T-helper 22 cell (primary cell): ENCODE measurements at places on chromosomes 6 and 20.

- DNase-seq = no peak
Measured at GRCh38 chr6:16326531-16326930, 88.1 kb downstream of the GMPR start.

DNA sequence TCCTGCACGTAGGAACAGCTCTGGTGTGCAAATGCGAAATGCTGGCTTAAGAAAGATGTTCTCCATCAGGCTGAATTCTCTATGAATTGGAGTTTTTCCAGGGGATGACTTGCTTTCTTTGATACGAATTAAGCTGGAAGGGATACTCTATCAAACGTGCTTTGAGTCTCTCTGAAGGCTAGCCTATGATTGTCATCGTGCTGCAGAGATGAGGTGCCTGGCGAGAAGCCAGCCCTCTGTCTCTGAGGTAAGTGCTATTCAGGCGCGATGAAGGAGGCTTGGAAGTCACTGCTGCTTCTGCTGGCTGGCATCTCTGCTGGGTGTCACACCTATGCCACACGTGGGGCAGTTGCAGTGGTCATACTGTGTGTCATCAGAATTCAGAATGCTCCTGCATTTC lies 223.7 kb downstream of the TAF4 start:
- no peak for DNase-seq

DNA sequence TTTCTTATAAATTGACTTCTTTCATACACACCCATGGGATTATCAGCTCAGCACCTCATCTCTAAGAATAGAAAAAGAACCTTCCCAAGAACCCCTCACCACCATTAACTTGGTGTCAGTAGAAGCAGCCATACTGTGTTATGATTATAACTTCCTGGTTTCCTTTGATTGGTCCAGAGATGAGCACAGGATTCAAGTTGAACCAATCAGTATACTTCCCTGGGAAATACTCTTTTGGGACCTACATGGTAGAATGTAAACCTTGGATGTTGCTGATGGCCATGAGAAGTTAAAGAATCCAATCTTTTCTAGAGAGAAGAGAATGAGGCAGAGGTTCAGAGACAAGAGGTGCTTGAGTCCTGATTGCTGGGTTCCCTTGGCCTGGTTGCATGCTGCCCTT lies 190.8 kb downstream of the BMP7 start:
- DNase-seq = no peak

- DNase-seq = no peak
Measured at GRCh38 chr6:144528743-144529425, 243.7 kb downstream of the UTRN start.

- DNase-seq = no peak
Measured at GRCh38 chr6:117494283-117494682, 11.8 kb downstream of the DCBLD1 start.

GRCh38 chr6:147740326-147740725 lies 231.8 kb downstream of the SAMD5 start:
- DNase-seq = no peak

DNA sequence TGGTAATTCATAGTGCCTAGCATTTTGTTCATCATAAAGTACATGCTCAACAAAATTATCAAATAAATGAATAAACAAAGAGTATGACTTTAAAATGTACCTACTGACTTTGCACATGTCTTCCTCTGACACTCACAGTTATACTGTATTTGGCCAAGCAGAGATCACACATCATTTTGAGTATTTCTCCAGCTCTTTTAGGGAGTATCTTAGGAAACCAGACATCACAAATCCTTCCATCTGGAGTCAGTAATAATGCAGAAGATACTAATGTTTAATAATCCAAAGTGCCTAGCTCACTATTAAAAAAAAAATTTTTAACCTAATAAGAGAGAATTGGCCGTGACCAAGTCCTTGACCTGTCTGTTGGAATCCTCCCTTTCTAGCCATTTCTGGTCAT lies 154.6 kb downstream of the ZNF217 start:
- DNase-seq = no peak

DNA sequence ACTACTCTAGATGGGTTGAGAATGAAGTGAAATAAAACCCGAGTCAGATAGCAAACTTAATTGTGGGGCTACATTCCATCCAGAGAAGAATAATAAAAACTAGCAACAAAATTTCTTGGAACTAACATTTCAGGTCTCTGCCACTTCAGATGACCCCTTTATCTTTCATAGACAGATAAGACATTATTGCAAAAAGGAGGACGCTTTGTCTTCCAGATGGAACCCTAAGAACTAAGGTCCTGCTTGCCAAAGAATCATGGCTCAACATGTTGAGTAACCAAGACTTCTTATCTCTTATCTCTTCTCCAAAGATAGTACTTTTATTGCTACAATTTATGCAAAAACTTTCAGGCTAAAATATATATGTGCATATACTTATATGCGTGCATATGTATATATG lies 221.1 kb upstream of the PREP start:
- no peak for DNase-seq

GRCh38 chr6:75196081-75196687 lies 9.7 kb downstream of the COL12A1 start:
- DNase-seq = no peak

DNA sequence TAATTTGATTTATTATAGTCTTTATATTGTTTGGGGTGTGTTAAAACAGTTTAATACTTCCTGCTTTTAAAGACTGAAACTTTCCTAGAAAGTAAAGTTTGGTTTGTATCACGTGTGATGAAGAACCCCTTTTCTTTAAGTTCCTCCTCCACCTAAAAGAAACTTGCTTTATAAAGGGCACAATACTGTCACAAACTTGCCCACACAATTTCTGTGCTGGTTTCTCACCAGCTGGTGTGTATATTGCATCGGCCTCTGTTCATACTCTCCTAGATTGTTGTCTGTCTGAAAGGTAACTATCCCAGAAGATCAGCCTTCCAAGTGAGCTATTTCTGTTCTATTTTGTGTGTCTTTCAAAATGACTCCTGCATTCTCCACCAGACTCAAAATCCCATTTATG lies 46.9 kb downstream of the ANKRD6 start:
- no peak for DNase-seq

- no peak for DNase-seq
Measured at GRCh38 chr6:160077526-160077925, 44.1 kb upstream of the SLC22A1 start.

GRCh38 chr6:123592426-123592825 lies 44.3 kb downstream of the TRDN start:
- no peak for DNase-seq

DNA sequence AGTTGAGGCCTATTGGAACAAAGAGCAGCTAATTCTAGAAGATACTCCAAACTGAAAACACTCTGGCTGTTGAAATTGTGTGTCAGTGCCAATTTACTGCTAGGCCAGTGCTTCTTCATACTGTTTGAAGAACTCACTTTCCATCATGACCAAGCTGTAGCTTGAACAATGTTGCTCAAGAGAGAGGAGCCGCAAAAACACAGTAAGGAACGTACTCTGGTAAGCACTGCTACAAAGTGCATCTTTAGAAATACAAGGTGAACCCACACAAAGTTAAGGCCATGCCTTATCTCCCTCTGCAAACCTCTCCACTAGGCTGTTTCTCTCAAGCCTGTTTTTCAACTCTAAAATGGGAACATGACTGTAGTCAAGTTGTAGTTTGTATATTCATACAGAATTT lies 74.5 kb upstream of the TULP1 start:
- no peak for DNase-seq

DNA sequence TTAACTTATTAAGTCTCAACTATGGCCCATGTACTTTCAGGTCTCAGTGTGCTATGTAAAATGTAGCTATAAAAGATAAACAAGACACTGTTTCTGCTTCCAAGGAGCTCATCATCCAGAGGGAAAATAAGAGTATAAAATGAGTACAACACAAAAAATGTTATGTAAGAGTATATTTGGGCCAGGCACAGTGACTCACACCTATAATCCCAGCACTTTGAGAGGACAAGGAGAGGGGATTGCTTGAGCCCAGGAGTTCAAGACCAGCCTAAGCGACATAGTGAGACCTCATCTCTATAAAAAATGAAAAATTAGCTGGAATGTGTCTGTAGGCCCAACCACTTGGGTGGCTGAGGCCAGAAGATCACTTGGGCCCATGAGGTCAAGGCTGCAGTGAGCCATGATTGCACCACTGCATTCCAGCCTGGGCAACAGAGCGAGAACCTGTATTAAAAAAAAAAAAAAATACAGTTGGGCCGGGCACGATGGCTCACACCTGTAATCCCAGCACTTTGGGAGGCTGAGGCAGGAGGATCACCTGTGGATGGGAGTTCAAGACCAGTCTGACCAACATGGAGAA lies 124.0 kb downstream of the EDN1 start:
- DNase-seq = no peak

- no peak for DNase-seq
Measured at GRCh38 chr6:73371984-73372383, 2.3 kb upstream of the OOEP start.

GRCh38 chr6:128882991-128883611 lies at the start of gene LAMA2:
Gene LAMA2, plus strand, starts transcription at chr6:128883138. Its CDS starts 108 bp downstream, at chr6:128883246.
- DNase-seq = no peak

GRCh38 chr6:133610227-133610840 lies 278.6 kb upstream of the TCF21 start:
- no peak for DNase-seq

DNA sequence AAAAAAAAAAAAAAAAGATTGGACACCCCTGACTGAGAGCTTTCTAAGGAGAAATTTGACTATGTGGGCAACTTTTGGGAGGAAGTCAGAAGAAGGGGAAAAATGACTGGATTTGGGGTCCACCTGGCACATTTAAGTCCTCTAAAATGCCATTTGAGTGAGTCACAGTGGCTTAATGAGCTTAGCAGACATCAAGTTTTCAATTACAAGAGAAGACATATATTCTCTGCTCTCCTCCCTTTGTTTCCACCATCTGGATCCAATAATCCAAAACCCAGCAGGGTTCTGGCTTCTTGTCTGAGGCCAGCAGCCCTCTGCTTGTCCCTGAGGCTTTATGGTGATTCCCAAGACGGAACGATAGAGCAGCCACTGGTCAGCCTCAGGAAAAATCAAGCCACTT lies 6.9 kb downstream of the PI3 start:
- no peak for DNase-seq

GRCh38 chr6:2763876-2764540 lies 1.2 kb upstream of the WRNIP1 start:
- no peak for DNase-seq

GRCh38 chr6:44742828-44743372 lies 355.4 kb downstream of the CDC5L start:
- DNase-seq = no peak

DNA sequence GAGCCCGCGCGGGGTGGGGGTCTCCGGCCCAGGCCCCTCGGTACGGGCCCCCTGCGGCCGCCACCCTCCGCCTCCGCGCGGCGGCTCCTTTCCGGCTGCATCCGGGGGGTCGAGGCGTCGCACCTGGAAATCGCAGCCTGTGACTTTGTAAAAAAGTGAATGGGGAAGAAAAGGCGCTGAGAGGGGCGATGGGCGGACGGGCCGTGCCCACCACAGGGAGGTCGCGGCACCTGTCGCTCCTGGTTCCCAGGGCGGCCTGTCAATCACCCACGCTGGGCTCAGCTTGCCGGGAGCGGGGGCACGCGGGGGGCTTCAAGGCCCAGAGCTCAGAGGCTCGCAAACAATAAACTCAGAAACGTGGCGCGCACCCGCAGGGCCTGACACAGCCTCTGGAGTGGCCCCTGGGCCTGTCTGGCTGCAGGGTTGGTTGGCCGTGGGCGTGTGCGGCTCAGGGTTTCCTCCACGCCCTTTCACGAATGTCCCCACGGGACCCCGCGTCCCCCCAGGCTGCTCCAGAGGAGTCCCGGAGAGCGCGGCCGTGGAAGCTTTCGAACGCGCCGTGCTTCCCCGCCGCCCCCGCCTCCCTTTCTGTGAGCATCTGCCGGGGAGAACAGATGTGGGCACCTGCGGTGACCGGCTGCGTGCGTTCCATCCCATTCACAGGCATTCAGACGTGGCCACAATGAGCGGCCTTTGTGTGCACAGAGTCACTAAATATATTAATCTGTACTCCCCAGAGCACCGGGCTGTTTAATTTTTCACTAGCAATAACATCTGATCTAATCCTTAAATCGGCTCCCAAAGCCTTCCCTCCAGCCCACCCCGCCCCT lies 6.1 kb upstream of the DLL1 start:
- no peak for DNase-seq

- peak; percentile 40 for DNase-seq
Measured at GRCh38 chr6:125781314-125781868, 9.4 kb upstream of the NCOA7 start.

DNA sequence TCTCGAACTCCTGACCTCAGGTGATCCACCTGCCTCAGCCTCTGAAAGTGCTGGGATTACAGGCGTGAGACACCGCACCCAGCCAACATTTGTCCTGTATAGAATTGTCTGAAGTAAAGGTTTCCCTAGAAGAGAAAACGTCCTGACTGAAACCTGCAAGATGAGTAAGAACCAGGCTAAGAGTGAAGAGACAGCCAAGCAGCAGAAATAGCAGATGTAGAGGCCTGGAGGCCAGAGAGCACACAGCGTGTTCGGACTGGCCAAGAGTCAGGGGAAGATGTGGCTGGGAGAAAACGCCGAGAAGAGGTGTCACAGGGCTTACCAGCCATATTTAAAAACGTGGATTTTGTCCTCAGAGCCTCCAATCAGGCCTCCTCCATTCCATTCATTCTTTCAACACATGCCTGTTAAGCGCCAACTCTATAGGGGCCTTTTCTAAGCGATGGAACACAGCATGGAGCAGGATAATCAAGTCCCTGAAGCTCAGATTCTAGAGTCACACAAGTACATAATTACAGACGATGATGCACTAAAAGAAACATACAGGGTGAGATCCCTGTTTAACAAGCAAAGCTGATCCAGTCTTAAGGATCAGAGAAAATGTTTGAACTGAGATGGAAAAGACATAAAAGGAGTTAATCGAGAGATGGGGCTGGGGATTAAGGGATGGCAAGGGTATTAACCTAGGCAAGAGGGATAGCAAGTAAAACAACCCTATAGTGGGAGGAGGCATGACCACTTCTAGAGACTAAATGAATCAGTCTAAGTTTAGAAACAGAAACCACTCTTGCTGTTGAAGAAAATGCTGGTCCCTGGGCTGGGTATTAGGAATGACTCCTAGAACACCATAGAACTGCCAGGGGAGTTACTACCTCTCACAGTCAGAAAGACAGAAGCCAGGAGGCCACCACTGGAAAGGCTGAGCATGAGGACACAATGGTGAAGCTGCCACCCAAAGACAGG lies 4.8 kb downstream of the ZCCHC3 start:
- DNase-seq = no peak
